Naive thymus-derived CD4-positive, alpha-beta T cell (primary cell): ENCODE measurements at places on chromosomes 5 and 9.
A peak's percentile ranks its signal among the peaks of the same experiment; 100 is the strongest.

DNA sequence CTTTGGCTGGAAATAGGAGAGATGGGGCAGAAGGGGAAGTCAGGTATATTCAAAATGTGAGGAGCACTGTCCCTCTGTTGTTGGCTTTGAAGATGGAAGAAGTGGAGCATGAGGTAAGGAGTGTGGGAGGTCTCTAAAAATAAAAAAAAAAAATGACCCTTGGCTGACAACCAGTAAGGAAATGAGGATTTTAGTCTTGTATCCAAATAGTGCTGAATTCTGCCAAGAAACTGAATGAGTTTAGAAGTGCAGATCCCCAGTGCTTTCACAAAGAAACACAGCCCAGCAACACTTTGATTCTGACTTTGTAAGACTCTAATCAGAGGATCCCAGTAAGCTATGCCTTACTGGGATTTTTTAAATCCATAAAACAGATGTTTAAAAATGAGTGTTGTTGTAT lies 367.9 kb downstream of the CYLC2 start:
- no peaks in the 10 kb centered on the region for H3K27me3 ChIP-seq
- H3K27ac ChIP-seq: no peak overlapping the region
- no peak overlapping the region for H3K4me3 ChIP-seq
- H3K36me3 ChIP-seq: no peaks in the 10 kb centered on the region
- no peak for DNase-seq

GRCh38 chr5:141363952-141364660 lies at the start of gene PCDHGA5:
Gene PCDHGA5, plus strand, starts transcription at chr5:141364162. Its CDS starts 169 bp downstream, at chr5:141364331.
- no peak for DNase-seq
- H3K27ac ChIP-seq: no peak within 1 kb of the TSS
- H3K27me3 ChIP-seq: peaks cover 32% of the 10 kb centered on the region

- no peak overlapping the region for H3K27ac ChIP-seq
- no peaks in the 10 kb centered on the region for H3K36me3 ChIP-seq
- H3K4me1 ChIP-seq: no peaks in the 10 kb centered on the region
- no peak overlapping the region for H3K4me3 ChIP-seq
Measured at GRCh38 chr5:90153031-90153430, 256.5 kb downstream of the CETN3 start.

- peaks cover 15% of the 10 kb centered on the region for H3K4me1 ChIP-seq
- no peaks in the 10 kb centered on the region for H3K27me3 ChIP-seq
- peaks cover 20% of the 10 kb centered on the region for H3K36me3 ChIP-seq
- no peak for DNase-seq
Measured at GRCh38 chr9:93087971-93088655, 7.9 kb upstream of the CARD19 start.

GRCh38 chr5:174810796-174811195 lies 86.4 kb downstream of the MSX2 start:
- no peaks in the 10 kb centered on the region for H3K27me3 ChIP-seq
- H3K4me1 ChIP-seq: no peaks in the 10 kb centered on the region
- no peak overlapping the region for H3K27ac ChIP-seq
- no peak for DNase-seq
- no peaks in the 10 kb centered on the region for H3K36me3 ChIP-seq

GRCh38 chr9:125436613-125437443 lies 175.2 kb downstream of the GAPVD1 start:
- no peak for DNase-seq
- no peak overlapping the region for H3K4me3 ChIP-seq
- H3K4me1 ChIP-seq: no peaks in the 10 kb centered on the region
- no peaks in the 10 kb centered on the region for H3K27me3 ChIP-seq
- H3K36me3 ChIP-seq: no peaks in the 10 kb centered on the region

- no peak overlapping the region for H3K4me3 ChIP-seq
- peak; percentile 18 for DNase-seq
- H3K27me3 ChIP-seq: no peaks in the 10 kb centered on the region
- H3K27ac ChIP-seq: no peak overlapping the region
- no peaks in the 10 kb centered on the region for H3K4me1 ChIP-seq
Measured at GRCh38 chr5:39716532-39717028, 291.8 kb upstream of the DAB2 start.

DNA sequence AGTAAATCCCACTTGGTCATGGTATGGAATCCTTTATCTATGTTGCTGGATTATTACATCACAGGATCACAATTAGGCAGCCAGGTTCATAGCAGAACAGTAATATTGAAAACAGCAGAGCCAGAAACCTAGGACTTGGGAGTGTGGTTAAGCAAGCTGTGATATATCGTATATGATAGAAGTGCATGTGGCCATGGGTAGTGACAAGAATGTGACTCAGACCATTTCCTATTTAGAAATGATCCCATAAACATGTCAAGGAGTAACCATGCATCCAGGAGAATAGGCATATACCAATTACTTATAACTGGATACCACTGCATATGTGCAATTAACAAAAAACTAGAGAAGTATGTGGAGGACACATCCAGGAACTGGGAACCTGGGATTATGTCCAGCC lies 31.2 kb downstream of the AMBP start:
- H3K36me3 ChIP-seq: no peaks in the 10 kb centered on the region
- no peak overlapping the region for H3K27ac ChIP-seq
- DNase-seq: no peak
- H3K4me1 ChIP-seq: no peaks in the 10 kb centered on the region
- H3K27me3 ChIP-seq: no peaks in the 10 kb centered on the region
- no peak overlapping the region for H3K4me3 ChIP-seq
